ENCODE measurements at places on chromosomes 12 and 14. TPM values are rescaled to one million over a fixed set of nuclear protein-coding genes. Genes with fewer than 3 reads are reported as not detected.

- no peak for DNase-seq
Observed at GRCh38 chr12:49675137-49675536, 32.1 kb downstream of the FMNL3 start.

- DNase-seq = no peak
Observed at GRCh38 chr12:129298921-129299320, 445.6 kb downstream of the GLT1D1 start.

DNA sequence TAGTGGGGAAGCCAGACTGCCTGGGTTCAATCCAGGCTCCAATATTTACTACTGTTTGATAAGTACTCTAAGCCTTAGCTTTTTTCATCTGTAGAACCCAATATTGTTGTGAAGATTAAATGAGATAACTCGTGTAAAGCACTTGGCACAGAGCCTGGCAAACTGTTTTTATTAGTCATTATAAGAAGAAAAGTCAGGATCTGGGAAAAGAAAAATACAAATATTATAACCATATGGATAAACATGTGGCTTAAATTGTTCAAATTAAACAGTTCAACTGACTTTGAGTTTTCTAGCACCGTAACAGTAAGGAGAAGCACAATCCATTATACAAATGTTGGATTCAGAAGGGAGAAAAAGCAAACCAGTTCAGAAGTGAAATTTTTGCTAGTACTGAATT is 22.0 kb upstream of the CDK17 start:
- DNase-seq = no peak

- no peak for DNase-seq
Observed at GRCh38 chr14:89206389-89207031, 210.5 kb downstream of the FOXN3 start.

DNA sequence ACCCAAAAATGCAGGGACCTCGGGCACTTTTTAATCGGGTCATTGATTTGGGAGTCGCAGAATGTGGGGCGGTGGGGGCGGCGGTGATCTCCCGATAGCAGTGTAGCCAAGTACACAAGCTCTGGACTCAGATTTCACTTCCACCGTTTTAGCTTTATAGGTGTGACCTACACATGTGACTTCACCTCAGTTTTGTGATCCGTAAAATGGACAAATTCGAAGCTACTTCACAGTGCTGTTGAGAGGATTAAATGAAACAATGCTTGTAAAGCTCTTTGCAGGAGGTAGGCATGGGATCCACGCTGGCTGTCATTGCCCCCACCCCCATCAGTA is 478 bp downstream of the RITA1 start:
- DNase-seq = no peak

DNA sequence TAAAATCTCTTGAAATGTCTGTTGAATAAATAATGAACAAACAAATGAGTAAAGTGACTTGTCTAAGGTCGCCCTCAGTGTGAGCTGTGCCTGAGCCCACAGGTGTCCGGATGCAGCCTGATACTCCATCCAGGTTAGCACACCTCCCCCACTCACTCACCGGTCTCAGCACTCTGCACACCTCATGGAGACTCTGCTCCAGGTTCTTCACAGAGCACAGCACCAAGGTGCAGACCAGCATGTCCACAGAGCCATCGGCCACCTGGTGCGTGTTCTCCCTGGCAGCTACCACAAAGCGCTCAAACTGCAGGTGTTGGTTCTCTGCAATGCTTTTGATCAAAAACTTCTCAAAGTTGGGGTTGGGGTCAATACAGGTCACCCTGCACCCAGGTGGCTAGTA is 4.1 kb upstream of the KRT7 start:
- no peak for DNase-seq

DNA sequence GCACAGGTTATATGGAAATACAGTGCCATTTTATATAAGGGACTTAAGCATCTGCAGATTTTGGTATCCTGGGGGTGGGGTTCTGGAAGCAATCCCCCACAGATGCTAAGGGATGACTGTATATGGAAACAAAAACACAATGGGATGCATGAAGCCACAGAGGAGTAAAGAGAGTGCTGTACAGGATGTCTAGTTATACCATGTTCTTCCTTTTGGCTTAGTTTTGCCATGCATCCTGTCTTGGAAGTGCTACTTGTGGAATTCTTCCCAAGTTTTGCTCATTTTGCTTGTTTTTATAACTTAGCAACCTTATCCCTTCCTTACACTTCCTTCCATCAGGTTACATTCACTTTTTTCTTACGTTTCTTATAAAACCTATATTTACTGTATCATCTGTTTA is 55.6 kb downstream of the TRMT5 start:
- DNase-seq = no peak

GRCh38 chr12:10741845-10742244 is 18.7 kb upstream of the YBX3 start:
- no peak for DNase-seq

DNA sequence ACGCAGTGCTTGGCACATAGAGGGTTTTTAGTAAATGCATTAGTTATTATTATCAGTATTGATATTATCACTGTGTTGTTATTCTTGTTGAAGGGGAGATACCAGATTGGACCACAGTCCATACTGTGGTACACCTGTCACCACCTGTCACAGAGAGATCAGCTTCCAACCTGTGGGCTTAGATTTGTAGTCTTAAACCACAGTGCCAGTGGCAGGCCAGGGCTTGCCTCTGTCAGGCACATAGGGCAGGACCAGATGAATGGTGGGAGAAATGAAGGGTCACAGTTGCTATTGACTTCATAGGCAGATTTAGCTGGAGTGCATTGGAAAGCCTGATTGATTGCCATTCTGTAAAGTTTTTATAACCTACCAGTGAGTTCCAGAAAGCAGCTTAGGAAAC is 35.1 kb downstream of the ARL1 start:
- DNase-seq = no peak

DNA sequence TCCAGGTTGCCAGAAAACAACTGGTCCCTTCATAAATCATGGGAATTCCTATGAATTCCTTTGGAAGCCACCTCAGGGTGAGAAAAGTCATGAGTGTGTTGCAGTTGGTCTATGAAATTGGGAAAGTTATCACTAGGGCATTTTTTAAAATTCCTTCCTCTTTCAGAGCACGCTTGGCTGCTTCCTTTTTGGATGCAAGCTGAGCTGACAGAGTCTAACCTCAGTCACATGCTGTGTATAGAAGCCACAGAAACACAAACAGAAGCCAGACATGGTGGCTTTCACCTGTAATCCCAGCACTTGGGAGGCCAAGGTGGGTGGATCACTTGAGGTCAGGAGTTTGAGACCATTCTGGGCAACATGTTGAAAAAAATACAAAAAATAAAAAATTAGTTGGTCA is 21.7 kb upstream of the HELB start:
- DNase-seq = no peak

DNA sequence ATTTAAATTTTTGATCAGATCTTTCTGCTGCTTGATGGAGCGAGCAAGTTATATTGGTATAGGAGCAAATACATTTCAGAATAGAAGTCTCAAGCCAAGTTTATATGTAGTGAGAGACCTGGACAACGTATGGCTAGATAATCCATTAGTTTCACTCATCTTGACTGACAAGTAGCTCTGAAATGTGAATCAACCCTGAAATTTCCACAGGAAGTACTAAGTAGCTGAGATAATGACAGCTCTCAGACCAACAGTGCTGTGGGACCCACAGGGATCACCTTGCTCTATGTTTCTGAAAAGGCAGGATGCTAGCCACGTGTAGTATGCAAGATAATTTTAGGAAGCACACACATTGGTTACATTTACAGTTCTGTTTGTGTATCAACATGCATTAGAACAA is 258.6 kb upstream of the FOXN3 start:
- no peak for DNase-seq

DNA sequence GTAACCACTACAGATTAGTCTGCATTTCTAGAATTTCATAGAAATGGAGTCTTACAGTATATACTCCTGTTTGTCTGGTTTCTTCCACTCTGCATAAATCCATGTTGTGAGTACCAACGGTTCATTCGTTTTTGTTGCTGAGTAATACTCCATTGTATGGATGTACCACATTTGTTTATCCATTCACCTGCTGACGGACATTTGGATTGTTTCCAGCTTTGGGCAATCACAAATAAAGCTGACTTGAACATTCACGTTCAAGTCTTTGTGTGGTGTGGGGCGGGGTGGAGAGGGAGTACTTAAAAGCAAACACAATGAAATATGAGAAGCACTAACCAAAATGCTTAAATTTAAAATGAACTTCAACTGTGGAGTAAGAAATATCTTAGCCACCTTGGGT is 7.1 kb downstream of the HECTD4 start:
- DNase-seq = no peak

- DNase-seq = no peak
Observed at GRCh38 chr12:71684081-71684480, 1.8 kb upstream of the TMEM19 start.

DNA sequence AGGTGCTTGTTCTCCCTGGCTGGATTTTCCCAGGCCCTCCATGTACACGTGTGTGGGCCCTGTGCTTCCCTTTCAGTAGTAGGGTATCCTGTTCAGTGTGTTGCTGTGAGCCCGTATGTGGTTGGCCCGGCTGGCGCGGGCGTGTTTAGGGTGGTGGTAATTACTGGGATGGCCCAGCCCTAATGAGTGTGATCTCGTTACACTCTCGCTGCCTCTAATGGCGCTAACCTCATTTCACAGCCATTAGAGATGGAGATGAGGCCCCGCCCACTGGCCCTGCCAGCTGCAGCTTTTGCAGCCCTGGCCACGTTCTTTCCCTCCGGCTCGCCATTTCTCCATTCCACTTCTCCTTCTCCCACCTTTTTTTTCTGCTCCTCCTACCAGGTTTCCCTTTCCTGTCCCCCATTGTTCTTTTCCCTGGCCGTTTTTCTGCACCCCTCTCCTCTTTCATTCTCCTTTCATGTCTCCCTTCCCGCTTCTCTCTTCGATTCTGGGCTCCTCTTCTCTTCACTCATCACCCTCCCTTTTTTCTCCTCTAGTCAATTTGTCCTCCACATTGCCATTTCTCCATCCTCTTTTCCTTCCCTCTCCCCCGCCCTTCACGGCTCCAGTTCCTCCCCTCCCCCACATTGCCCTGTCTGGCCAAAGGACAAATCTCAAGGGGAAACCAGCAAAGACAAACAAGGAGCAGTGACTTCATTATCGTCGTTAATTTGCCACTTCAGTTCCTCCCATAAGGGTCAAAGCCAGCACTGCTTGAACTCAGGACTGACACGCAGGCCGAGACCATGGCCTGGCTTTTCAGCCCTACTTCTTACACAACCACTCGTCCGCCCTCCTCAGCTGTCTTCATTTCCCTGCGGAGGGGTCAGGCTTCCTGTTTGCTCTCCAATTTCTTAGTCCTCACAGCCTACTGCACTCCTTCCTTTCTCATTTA is 6.8 kb downstream of the ZFHX2 start:
- DNase-seq = no peak

GRCh38 chr14:95758331-95758730 is 44.4 kb upstream of the TCL1A start:
- no peak for DNase-seq

- DNase-seq = no peak
Observed at GRCh38 chr12:117361347-117361751, at the start of gene NOS1. Gene NOS1 (minus strand): TSS chr12:117361626. CDS start chr12:117331069, 30,557 bp downstream.

GRCh38 chr12:14613718-14614117 is 46.0 kb upstream of the PLBD1 start:
- DNase-seq = no peak

DNA sequence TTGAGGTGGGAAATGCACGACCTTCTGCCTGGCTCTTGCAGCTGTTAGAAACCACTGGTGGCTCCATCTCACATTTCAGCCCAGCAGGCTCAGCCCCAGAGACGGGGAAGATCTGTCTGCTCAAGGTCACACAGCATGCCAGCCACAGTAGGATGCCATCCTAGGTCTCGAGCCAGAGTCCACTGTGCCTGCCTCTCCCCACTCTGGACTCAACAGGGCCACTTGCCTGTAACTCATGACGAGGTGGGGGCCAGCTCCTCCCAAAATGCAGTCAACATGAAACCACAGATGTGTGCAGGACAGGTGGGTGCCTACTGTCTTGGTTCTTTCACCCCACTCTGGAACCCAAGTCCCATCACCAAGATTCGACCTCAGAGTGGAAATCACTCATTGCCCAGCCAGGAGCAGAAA is 23.2 kb downstream of the BCL11B start:
- no peak for DNase-seq

- DNase-seq = no peak
Observed at GRCh38 chr12:114628199-114628598, 55.8 kb downstream of the TBX3 start.

DNA sequence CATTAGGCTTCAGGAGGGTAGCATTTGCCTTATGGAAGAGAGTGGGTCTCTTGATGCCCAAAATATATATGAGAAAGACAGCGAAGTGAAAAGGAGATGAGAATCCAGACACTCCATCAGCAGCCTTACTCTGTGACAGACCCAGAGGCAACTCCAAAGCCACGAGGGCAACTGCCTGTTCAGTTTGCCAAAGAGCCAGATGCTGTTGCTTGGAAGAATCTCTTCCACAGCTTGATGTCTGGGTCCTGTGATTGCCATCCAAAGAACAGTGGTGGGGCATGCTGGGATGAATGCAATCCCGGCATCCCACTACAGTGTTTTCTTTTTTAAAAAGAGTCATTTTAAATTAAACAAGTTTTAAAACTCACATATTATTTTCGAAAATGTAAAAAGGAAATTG is 10.9 kb upstream of the OTX2 start:
- DNase-seq = no peak

GRCh38 chr14:81324011-81324410 is 76.1 kb downstream of the STON2 start:
- no peak for DNase-seq

DNA sequence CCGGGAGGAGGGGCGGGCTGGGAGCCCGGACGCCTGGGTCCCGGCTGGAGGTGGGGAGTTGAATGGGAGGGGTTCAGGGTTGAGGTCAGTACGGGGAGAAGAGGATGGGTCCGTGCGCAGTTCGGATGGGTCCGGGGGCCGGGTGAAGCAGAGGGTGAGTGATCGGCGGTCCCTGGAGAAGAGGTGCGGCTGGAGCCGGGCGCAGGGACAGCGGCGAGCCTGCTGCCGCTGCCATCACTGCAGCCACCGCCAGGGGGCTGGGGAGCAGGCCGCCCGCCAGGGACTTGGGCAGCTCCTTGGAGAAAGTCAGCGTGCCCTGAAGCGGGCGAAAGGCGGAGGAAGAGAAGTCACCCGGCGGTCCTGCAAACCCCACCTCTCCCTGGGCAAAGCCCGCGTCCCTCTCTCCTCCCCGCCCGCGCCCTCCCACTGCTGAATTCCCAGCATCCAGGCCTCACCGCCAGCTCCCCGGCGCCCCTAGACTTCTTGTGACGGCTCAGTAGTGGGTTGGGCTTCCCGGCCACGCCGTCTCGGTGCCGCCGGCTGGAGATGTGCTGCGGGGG is 6.0 kb upstream of the GPR84 start:
- peak; percentile 89 for DNase-seq

Gene GPR68
- not detected for total RNA-seq

Gene ANO6
- total RNA-seq = 49.6 TPM

Gene MGAT4C
- total RNA-seq = not detected

Gene SMIM41
- 7.9 TPM for total RNA-seq

Gene APOLD1
- total RNA-seq = 189 TPM

Gene SPIC
- not detected for total RNA-seq

Gene YEATS4
- total RNA-seq = 4.3 TPM

Gene SLC39A2
- total RNA-seq = not detected

Gene LYZ
- 4.5 TPM for total RNA-seq

Gene KLRB1
- total RNA-seq = not detected

Gene PAX9
- not detected for total RNA-seq

Gene PZP
- not detected for total RNA-seq

Gene PLEKHH1
- 15.0 TPM for total RNA-seq

Gene NINJ2
- 24.1 TPM for total RNA-seq

Gene LRTM2
- not detected for total RNA-seq

Gene POTEM
- total RNA-seq = not detected

Gene SLC4A8
- total RNA-seq = not detected
